Lower leg skin (tissue), 4 donors: ENCODE measurements at places on chromosomes 11 and 22.

GRCh38 chr11:96122601-96123074, 198.7 kb upstream of the MTMR2 start:
- no peak for DNase-seq

GRCh38 chr22:21791635-21792625, 56.3 kb upstream of the YPEL1 start:
- no peak for DNase-seq

DNA sequence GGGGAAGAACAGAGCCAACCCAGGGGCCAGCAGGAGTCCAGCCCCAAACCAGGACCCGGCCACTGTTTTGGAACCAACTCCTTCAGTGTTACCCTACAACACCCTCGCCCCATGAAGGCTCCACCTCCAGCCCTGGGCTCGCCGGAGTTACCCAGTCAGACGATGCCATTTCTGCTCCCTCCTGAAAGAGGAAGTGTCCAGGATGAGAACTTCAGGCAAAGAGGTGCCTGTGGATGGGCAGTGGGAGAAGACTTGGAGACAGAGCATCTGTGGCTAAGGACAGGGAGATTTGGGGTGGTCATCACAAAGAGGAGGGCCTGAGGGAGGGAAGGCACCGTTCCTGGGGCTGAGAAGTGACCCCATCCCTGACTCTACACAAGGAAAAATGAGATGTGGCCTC, 14.0 kb downstream of the APOBEC3B start:
- no peak for DNase-seq

GRCh38 chr11:116129456-116129855, 625.2 kb upstream of the CADM1 start:
- no peak for DNase-seq

GRCh38 chr11:28899706-28900105, 791.5 kb downstream of the METTL15 start:
- DNase-seq = no peak

DNA sequence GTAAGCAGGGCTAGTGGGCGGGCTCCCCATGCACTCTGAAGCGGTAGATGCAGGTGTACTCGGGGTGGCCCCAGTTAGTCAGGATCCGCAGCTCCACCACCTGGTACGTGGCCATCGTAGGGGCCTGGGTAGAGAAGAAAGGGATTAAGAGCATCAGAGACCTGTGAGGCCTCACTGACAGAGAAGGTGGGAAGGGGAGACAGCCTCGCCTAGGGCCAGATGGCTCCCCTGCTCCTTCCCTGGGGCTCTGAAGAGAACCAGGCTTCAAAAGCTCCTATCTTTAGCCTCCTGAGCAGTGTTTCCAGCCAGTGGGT, 19.6 kb downstream of the SUN2 start:
- no peak for DNase-seq

DNA sequence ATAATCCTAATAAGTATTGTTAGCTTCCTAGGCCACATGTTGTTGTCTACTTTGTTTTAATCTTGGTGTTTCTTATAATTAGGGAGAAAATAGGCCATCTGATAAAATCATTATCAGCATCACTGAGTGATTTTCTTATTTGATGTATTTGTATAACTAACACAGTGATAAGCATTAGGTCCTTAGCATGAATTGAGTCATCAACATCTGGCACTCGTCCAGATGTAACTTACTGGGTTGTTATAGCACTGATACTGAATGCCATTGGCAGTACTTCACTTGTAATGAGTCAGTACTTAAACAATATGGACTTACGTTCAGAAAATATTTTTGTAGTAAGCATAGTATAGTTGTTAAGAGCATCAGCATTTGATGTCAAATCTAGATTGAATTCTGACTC, 16.2 kb downstream of the API5 start:
- no peak for DNase-seq

DNA sequence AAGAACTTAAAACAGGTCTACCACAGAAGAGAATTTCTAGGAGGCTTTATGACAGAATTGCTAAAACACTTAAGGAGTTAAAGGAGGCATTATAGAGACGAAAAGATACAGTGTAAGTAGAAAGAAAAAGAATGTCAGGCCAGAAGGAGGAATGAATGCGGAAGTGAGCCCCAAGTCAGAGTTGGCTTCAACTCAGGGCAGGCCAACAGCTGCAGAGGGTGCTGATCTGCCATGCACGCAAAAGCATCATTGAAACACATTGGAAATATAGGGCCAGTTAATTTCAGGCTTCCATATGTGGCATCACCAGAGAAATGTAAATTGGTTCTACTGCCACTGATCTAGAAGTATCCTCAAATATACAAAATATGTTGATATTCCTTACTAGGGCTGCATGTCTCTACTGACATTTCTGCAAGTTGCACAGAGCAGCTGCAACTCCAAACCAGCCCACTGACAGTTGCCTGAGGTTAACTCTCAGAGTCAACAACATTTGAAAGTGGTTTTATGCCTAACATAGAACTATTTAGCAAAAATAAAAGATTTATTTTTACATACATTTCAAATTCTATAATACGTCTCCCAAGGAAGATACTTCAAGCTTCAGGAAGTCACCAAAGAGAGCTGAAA, 324.1 kb downstream of the C11orf87 start:
- no peak for DNase-seq

DNA sequence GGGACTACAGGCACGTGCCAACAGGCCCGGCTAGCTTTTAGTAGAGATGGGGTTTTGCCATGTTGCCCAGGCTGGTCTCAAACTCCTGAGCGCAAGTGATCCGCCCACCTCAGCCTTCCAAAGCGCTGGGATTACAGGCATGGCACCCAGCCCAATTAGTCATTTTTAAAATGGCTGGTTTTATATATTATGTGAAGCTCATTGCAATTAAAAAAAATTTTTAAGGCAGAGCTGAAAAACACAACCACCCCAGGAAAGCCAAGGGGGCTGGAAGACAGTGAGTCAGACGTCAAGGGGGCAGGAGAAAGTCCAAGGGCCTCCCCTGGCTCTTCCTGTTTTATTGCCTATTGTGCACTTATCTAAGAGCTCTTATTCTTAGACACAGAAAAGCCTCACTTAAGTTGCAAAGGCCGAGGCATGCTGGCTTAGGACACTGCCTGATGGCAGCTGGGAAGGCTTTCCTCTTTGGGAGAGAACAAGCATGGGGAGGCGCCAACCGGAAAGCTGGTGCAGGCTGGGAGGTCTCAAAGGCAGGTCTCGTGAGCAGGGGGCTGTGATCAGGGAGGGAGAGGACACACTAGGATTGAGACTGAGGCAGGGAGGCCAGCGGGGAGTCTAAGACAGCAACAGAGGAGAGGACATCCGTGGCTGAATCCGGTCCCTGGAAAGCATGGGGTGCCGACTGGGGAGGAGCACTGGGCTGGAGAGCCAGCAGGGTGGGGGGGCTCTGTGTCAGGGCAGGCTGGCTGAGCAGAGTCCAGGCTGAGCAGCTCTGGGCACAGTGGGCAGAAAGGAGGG, 11.1 kb upstream of the OSM start:
- no peak for DNase-seq

DNA sequence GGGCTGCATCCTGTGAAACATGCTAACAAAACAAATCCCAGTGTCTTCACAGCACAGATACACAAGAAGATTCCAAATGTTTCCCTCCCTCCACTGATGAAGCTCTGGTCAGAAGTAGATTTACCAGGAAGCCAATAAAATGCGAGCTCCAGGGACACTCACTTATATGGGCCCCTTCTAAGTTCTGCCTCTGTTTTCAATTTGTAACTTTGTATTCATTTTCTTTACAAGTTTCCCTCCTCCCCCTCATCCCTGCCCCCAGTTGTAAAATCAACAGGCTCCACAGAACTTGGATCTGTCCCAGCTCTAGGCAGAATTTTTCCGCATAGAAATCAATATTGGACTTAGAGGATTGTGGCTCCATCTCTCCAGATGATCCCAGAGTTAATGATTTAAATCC, 48.1 kb upstream of the ME3 start:
- DNase-seq = no peak

GRCh38 chr11:9745411-9746211, 81.7 kb downstream of the SWAP70 start:
- no peak for DNase-seq

DNA sequence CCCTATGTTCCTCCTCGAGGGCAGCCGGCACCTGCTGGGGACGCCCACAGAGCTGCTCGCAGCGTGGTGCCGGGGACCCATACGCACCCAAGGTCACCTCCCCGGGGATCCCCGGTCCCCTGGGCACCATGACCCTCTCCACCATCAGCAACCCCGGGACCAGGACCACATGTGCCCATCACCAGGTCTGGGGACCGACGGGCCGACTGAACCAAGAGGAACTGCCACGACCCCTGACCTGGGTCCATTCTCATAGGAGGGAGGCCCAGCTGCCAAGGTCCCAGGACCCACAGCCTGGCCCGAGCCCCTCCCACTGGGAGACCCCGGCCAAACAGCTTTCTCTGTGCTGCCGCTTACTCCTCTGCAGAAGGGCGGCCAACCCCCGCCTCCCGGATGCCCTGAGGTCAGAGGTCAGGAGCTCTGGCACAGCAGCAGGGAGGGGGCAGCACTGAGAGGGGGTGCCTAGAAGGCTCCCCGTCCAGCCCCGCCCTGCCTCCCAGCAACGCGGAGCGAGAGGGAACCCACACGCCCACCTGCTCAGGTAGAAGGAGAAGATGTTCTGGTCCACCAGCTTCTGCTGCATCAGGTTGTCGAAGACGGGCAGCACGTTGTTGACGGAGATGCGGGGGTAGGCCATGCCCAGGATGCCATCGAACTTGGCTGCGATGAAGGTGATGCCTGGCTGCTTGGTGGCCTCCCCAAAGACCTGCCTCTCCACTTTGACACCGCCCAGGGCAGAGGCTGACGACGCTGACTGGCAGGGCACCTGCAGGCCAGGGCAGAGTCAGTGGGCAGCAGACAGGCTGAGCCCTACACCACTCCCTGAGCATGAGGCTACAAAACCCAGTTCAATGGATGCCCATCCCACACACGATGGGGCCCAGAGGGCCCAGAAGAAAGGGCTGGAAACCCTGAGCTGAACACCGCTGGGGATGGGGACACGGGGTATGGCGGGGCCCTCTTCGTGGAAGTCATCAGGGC, 6.6 kb downstream of the CTSD start:
- DNase-seq = no peak

- DNase-seq = no peak
These were observed 113.0 kb downstream of the ATXN10 start for GRCh38 chr22:45784357-45785277.

DNA sequence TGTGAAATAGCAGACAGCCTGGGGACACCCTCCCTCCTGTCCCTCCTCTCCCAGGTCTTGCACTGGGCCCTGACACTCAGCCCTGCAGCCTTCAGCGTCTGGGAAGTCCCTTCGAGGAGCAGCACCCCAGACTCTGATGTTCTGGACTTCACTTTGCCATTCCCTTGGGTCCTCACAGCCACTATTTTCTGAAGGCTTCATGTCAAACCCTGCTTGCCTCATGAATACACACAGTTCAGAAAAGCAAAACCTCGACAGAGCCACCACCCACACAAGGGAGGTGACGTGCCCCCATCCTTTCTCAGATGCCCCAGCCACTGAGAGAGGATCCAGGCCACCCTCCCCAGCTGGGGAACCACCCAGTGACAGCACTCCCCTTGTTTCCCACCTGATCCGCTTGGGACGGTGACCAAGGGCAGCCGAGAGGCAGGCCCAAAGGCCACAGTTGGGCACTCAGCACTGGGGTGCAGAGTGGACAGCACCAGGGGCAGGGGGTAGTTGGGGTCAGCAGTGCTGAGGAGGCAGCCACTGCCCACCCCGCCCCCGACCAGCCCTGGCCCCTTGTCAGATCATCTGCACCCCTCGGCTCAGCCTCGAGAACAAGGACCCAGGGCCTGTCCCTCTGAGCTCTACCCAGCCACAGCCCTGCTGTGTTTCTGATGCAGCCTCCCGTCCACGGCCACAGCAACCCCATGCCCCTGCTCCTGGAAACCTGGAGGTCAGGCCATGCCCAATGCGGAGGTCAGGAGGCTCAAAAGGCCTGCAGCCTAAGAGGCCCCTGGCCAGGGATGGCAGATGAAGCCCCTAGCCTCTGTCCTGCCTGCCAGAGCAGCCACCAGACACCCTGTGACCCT, 3.1 kb upstream of the TNNT3 start:
- DNase-seq = no peak

DNA sequence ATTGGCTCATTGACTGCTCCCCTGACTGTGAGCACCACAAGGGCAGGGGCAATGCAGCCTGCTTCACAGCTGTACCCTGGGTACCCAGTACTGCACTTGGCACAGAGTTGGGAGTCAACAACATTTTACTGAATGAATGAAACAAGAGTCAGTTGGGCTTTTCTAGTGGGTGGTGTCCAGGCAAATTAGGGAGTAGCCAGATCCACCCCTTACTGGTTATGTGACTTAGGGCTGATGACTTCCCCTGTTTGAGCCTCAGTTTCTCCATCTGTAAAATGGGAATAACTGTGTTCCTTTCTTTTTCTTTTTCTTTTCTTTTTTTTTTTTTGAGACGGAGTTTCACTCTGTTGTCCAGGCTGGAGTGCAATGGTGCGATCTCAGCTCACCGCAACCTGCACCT, 23.1 kb downstream of the MIAT start:
- no peak for DNase-seq

- peak; percentile 78 for DNase-seq
These were observed 39.4 kb upstream of the TTC12 start for GRCh38 chr11:113274713-113275582.

- no peak for DNase-seq
These were observed 200.2 kb downstream of the CADM1 start for GRCh38 chr11:115303929-115304531.

GRCh38 chr11:76660533-76661305, 9.8 kb downstream of the LRRC32 start:
- DNase-seq = no peak

DNA sequence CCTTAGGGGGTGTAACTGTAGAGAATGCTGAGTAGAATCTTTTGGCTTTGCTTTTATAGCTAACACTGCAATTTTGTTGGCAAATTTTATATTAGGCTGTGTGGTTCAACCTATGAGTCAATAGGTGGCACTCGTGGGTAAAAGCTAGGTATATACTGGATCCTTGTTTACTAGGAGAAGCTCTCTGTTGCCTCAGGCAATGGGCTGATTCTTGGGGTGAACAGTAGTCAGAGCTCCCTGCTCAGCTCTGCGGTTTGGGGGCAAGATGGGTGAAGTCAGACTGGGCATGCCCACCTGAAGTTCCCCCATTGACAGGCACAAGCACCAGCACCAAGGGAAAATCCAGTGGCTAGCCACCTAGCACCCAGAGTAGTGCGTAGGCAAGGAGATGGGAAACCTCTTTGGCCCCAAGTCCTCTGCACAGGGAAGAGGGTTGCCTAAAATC, 238.7 kb downstream of the FAM181B start:
- no peak for DNase-seq

GRCh38 chr11:116890193-116890592, 52.8 kb upstream of the APOA1 start:
- no peak for DNase-seq

- no peak for DNase-seq
These were observed 1237.8 kb downstream of the BRD1 start for GRCh38 chr22:48589901-48590300.
